Kidney (tissue), 22 donors: ENCODE measurements at places on chromosomes 2 and 18. TPM values are rescaled to one million over a fixed set of nuclear protein-coding genes. Genes with fewer than 3 reads are reported as not detected.

Gene C2orf66
- not detected for polyA plus RNA-seq

Gene TCF23
- not detected for polyA plus RNA-seq

Gene CXCR1
- not detected for polyA plus RNA-seq

Gene STAM2
- 12.5 TPM for polyA plus RNA-seq

Gene SLC40A1
- polyA plus RNA-seq, result 45.8 TPM

Gene OR6B2
- polyA plus RNA-seq, result not detected

Gene IL1RN
- 1.3 TPM for polyA plus RNA-seq

Gene CMPK2
- polyA plus RNA-seq, result 2.8 TPM

Gene PLEKHH2
- polyA plus RNA-seq, result 4.3 TPM

Gene TMEM163
- polyA plus RNA-seq, result 2.6 TPM

Gene DLX2
- polyA plus RNA-seq, result not detected

Gene ABCB11
- not detected for polyA plus RNA-seq

Gene HOXD13
- polyA plus RNA-seq, result not detected

Gene CHST9
- 1.5 TPM for polyA plus RNA-seq

Gene EFR3B
- 0.39 TPM for polyA plus RNA-seq

Gene POTEC
- polyA plus RNA-seq, result not detected

Gene MERTK
- 9.2 TPM for polyA plus RNA-seq

Gene CREG2
- polyA plus RNA-seq, result not detected

Gene GKN2
- polyA plus RNA-seq, result not detected

Gene LYG2
- not detected for polyA plus RNA-seq

Gene GPR35
- polyA plus RNA-seq, result 1.7 TPM

Gene ELOA2
- not detected for polyA plus RNA-seq

Gene CWC22
- 10.3 TPM for polyA plus RNA-seq

Gene LYPD6B
- 17.6 TPM for polyA plus RNA-seq

Gene RMDN2
- polyA plus RNA-seq, result 7.9 TPM

Gene MC5R
- polyA plus RNA-seq, result not detected

Gene VAPA
- 185 TPM for polyA plus RNA-seq

Gene SLC5A7
- 0.75 TPM for polyA plus RNA-seq

Gene UGT1A10
- polyA plus RNA-seq, result 6.6 TPM

Gene SCG2
- 0.30 TPM for polyA plus RNA-seq

Gene TXNDC9
- 38.7 TPM for polyA plus RNA-seq

Gene MALT1
- 10.4 TPM for polyA plus RNA-seq

Gene EVX2
- polyA plus RNA-seq, result not detected

Gene CBLN2
- 2.2 TPM for polyA plus RNA-seq

Gene TNS1
- 44.8 TPM for polyA plus RNA-seq

Gene MAP3K19
- not detected for polyA plus RNA-seq

Gene FEV
- not detected for polyA plus RNA-seq

Gene GCKR
- not detected for polyA plus RNA-seq

Gene GPAT2
- 1.1 TPM for polyA plus RNA-seq

Gene OTX1
- not detected for polyA plus RNA-seq

Gene SEMA4F
- polyA plus RNA-seq, result 5.2 TPM

Gene TNFAIP6
- 0.28 TPM for polyA plus RNA-seq

Gene TBR1
- polyA plus RNA-seq, result not detected

Gene LINC00305
- not detected for polyA plus RNA-seq

Gene RPIA
- 15.7 TPM for polyA plus RNA-seq
